Stimulated activated CD4-positive, alpha-beta T cell treated with anti-CD3 and anti-CD28 coated beads, Interleukin-1b, Interleukin-23, amount 100 ng/mL, for 1 hour (primary cell): ENCODE measurements at places on chromosomes 7 and 10.

DNA sequence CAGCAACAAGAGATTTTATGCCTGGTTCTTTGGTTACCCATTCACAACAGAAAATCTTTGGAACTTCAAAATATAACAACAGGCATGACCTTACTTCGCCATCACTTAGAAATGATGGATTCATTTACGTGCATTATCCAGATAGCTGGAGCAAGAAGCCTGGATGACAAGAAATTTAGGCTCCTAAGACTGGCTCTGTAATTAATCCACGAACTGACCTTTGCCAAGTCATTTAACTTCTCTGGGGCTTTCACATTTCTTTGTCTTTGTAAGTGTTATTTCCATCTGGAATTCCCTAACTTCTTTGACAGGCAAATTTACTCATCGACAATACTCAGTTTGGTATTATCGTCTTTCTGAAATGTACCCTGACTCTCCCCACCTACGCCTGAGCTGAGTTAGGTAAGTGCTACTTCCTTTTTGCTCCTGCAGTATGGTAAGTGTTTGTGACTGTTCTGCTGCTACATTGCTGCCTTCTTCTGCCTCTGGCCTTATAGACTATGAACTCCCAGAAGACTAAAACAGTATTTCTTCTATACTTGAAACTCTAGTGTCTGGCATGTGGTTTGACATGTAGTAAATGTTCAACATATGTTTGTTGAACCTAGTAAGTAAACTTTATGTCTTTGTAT is 5.5 kb upstream of the MDFIC start:
- DNase-seq: no peak

DNA sequence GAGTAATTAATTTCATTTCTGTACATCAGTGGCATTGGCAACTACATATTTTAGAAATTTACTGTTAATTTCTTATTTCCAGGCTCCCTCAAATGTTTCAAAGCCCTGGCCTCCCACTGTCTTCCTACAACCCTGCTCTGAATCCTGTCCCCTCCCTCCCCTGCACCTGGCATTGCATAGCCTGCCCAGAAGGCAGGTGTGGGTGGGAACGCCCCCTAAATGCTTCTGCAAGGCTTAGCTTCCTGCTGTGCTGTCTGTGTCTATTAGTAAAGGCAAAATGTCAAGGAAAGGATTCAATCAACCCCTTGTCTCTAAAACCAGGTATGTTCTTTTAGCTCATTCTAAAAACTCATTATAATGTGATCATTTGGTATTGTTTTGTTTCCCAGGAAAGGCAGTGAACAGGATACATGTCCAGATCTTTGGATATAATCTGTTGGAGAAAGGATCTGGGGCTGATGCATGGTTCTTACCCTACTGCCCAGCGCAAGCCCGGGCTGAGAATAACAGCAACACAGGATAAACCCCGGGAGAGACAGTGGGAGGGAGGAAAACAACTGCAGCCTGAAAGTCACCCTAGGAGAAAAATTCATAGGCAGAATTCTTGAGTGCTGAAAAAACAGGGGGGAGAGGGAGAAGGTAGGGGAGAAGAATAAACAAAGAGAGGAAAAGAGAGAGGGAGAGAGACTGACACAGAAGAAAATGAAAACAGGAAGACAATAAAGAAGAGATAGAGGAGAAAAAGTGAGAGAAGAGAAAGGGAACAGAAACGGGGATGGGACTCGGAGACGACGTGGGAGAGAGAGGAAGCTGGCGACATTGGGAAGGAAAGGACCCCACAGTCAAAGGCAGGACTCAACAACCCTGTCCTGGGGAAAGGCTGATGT is 589 bp downstream of the ZNF488 start:
- no peak for DNase-seq

- DNase-seq: no peak
Measured at GRCh38 chr7:23712368-23713284, 2.6 kb downstream of the STK31 start.

DNA sequence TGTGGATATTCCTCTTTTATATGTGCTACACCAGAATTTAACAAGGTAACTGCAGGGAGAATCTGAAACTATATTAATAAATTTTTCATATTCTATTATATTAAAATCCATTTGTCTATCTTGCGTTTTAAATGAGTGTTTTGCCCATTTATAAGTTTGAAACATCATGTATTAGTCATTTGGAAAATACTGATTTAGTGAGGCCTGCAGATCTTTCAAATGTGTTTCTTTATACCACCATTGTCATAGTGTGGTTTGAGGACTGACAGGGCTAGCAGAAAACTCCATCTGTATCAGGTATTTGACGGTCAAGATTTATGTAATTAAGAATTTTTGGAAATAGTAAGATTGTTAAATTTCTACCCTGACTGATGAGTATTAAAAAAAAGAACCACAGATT is 29.3 kb downstream of the MAPK8 start:
- no peak for DNase-seq

DNA sequence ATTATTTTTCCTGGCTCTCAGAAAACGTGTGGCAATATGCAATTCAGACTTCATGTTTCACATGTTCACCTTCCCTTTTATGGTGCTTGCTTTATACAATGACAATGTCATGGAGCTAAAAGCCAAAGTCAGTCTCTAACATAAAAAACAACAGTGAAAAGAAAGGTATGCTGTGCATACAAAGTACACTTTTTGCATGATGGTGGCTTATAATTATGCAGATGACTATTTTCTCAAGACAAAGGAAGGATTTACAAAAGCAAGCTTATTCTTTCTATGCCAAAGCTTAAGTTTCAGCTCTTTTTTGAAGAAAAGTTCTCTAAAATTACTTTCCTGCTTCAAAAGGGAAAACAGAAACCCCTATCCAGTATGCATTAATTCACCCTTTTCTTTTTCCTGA is 15.6 kb downstream of the ERCC6 start:
- DNase-seq: no peak

- no peak for DNase-seq
Measured at GRCh38 chr10:47287365-47287802, 12.6 kb upstream of the GDF10 start.

DNA sequence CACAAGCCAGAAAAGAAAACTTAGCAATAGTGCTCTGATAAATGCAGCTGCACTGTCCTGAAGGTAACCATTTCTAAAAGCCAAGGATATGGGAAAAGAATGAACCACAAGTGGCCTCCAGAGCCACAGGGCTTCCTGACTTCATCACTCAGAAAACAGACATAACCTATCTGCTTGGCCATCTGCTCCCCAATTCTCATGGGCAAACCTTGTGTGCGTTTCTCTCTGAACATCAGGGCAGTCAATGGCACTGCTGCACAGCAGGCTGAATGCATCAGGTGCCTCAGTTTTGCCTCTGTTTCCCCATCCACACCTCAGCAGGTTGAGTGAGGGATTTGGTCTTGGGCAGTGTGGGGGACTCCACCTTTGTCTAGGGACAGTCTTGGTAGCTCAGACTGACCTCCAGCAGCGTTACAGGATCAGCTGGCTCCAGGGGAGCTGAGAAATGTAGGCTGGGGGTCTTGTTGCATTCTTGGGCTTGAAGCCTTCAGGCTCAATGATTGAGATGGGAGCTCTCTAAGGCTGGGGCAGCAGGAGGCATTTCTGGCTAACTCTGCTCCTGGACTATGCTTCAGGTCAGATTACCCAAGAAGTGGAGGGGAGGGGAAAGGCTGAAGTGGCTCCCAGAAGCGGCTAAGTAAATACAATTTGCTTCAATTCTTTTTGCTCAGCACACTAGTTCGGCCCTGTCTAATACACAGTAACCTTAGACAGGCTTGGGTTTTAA is 23.6 kb upstream of the PDLIM1 start:
- DNase-seq: no peak

DNA sequence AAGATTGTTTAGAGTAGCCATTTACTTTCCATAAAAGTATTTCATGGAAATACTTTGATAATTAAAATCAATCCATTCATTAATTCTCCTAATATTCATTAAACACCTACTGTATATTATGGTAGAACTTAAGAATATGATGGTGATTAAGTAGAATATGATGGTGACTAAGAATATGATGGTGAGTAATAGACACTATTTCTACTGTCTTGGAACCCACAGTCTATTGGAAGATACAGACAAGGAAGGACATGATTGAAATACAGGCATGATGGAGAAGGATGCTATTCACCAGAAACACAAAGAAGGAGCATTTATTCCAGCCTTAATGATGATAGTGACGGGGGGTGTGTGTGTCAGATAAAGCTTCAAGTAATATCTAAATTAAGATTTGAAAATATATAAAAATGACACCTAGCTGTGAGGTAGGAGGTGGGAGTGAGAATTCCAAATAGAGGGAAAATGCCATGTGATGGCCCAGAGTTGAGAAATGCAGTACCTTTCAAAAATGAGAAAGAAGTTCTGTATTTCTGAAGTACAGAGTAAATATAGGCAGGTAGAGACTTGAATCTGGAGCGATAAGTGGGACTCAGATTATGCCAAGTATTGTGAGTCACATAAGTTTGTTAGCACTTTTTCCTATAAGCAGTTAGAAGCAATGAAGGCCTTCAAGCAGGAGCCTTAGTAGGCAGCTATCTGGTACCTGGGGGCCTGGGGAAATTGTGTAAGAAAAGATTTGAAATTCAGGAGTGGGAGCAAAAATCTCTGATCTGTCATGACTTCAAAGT is 12.5 kb upstream of the CDK13 start:
- no peak for DNase-seq

DNA sequence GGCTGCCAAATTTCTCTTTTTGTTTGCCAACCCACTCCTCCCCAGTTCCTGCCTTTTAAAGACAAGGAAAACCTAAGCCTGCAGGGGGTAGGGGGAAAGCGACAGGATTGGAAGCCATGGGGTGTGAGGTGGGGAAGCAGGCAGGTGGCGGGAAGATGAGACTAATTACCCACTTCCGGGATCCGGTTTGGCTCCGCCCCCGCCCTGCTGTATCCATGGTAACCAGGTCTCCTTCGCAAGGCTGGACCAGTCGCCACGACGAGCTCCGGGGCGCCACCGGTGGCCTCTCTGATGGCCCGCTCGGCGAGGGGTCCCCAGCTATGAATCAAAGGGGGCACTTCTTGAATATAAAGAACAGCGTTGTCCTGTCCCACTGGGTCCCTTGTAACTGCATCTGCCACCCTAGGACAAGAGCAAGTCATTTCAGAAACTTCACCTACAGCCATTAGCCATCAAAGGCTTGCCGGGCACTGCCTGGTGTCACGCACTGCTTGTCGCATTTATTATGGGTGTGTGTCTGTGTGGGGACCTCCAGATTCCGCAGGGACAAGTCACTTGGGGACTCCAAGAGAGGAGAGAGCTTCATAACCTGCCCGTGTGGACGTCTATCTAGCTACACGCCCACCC is 55.4 kb upstream of the LMTK2 start:
- DNase-seq: peak; percentile 6

DNA sequence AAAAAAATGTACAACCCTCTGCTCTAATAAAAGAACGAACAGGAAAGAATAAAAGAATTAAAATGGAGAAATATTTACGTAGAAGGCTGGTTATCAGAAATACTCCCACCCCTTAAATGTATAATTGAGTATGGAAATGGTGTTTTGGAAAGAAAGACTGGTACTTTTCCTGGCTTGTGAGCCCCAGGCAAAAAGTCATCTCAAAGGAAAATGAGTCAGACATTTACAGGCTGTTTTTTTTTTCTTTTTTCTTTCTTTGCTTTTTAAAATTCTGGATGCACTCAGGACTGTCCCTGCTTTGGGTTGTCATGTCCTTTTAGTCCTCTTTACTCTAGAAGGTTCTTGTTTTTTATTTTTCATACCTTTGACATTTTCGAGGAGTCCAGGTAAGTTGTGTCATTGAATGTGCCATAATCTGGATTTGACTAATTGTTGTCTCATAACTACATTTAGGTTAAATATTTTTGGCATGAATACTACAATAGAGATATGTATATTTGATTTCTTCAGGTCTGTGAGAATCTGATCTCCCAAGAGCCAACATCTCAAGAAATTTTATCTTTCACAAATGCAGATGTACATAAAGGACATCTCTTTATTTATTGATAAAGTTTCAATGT is 313.0 kb upstream of the GLI3 start:
- no peak for DNase-seq

GRCh38 chr10:97291357-97292096 is 910 bp downstream of the ARHGAP19 start:
- no peak for DNase-seq

GRCh38 chr7:157124690-157125089 is 14.0 kb upstream of the UBE3C start:
- DNase-seq: no peak

GRCh38 chr10:13001041-13001886 is at the start of gene CCDC3:
TSS of gene CCDC3 (minus strand) at chr10:13001713. CDS start at chr10:13001570, 143 bp downstream.
- no peak for DNase-seq

GRCh38 chr10:99791831-99792230 is 9.4 kb downstream of the ABCC2 start:
- DNase-seq: no peak

DNA sequence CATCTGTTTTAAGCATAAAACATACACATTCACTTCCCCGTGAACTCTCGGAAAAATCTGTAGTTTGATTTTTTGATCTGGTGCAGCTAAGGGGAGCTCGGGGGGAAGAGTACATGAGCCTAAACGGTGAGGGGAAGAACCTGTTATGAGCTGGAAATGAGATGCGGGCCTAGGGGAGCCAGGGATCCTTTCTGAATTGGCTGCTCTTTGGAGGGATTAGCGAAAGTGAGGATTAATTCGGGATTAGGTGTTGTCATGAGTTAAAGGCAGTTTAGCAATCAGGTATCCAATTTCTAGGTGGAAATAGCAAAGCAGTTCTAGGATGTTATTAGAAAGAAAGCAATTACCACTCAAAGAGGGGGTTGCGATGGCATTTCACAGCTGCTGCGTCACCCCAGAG is 51.1 kb upstream of the ADARB2 start:
- DNase-seq: no peak

DNA sequence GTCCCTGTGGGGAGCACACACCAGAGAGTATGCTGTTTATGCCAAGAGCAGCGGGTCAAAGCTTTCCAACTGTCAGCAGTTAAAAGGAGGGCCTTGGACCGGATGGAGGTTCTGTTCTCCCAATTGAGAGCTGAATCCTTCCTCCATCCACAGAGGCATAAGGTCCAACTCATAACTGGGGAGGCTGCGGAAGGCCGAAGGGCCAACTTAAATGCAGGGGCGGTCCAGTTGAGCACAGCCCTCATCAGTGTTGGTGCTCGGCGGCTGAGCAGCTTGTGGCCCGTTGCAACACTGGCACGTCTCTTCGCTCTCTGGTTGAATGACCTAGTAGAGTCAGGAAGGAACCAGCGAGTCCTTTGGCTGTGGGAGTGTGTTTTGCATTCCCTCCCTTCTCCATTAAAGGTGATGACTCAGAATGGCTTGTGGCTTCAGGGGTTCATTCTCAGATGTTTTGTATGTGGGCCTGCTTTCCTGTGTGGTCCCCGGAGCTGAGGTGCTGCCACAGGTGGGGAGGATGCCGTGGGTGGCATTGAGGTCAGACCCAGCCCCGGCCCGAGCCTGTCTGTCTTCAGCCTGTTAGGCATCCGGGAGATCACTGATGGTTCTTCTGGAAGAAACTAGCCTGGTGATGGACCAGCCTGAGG is 44.8 kb upstream of the DMBT1 start:
- peak; percentile 16 for DNase-seq

- no peak for DNase-seq
Measured at GRCh38 chr10:33112831-33113455, 154.9 kb upstream of the ITGB1 start.
